T-helper 1 cell (primary cell): ENCODE measurements at places on chromosomes 1 and 21.

- no peak for DNase-seq
Observed at GRCh38 chr1:218064426-218064825, 220.7 kb upstream of the RRP15 start.

DNA sequence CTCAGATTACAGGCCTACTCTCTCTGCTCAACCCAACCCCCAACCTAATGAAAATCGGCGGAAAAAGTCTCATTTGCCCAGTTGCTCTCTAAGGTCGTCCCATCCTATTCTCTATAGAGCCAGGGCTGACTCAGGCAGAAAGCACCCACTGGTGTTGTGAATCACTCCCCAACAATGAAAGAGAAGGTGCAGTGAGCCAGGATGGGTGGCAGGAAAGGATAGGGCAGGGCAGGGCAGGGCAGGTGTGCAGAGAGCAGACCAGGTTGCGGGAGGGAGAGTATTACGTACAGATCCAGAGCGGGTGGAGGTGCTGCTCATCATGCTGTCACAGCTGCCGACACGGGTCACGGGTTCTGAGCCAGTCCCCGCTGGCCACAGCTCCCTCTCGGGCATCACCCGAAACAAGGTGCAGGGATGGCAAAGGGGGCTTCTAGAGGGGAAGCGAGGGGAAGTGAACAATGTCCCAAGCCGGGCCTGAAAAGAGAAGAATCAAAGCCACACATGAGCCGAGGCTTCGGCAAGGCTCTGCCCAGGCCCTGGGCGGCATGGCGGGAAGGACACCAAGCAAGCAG is 5.3 kb downstream of the C1orf116 start:
- DNase-seq, result no peak

DNA sequence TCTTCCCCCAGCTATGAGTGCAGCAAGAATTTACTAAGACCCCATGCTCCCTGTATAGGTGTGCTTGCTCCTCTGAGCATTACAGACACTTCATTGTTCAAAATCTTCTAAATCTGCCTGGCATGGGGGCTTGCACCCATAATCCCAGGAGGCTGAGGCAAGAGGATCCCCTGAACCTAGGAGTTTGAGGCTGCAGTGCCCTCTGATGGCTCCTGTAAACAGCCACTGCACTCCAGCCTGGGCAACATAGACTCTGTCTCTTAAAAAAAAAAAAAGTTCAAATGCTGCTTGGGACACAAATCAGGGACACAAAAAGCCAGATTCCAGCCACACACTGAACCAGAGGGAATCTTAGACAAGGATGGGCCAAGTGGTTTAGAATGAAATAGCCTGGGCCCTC is 3.4 kb upstream of the ACOT7 start:
- no peak for DNase-seq

DNA sequence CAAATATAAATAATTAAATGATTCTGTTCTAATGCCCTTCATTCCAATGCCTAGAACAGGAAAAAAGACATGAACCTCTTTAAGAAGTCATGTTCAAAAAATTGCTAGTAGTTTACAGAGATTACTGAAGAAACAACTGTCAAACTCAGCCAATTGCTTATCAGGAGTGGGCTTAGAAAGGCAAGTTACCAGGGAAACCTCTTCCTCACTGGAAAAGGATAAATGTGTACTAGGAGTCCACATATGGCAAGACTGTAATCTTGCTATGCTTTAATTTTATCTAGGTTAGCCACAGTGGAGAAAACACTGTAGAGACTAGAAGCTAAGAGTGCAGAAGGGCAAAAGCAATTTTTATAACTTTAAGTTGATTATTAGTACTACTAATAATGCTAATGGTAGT is 42.1 kb upstream of the DEPDC1 start:
- no peak for DNase-seq

DNA sequence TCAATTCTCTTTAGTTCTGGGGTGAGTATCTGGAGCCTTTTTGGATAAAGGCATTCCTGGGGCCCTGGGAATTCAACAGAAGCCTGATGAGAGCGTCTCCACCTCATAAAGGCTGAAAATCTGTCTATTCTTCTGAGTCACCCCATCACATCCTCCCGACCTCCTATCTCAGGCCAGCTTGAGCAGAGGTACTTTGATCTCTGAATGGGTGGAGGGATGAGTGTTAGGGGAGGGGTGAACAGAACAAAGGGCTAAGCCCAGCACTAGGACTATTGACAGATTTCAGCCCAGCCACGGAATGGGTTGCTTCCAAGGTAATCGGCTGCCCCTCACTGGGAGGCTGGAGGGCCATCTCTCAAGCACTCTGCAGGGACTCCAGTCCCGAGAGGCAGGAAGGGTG is 2.5 kb upstream of the MYBPH start:
- no peak for DNase-seq
